ENCODE measurements at places on chromosomes 13 and 19. TPM values are rescaled to one million over a fixed set of nuclear protein-coding genes. Genes with fewer than 3 reads are reported as not detected.

The ACP5 gene
- 32.1 TPM for total RNA-seq

The SAE1 gene
- 61.0 TPM for total RNA-seq

The NAXD gene
- total RNA-seq, result 13.0 TPM

The VAV1 gene
- total RNA-seq, result 5.6 TPM

The ACP7 gene
- total RNA-seq, result 3.0 TPM

Measured in hair follicular keratinocyte (primary cell).